RPMI7951 (cell line): ENCODE measurements at places on chromosomes 12 and 14.

- peak; percentile 61 for DNase-seq
These were observed 92.7 kb upstream of the DNM1L start for GRCh38 chr12:32586390-32586789.

- no peak for DNase-seq
These were observed 191.9 kb downstream of the STXBP6 start for GRCh38 chr14:24858052-24858451.

GRCh38 chr14:94904636-94905035 lies 134.7 kb upstream of the GSC start:
- peak; percentile 3 for DNase-seq

GRCh38 chr14:36512585-36513003 lies 7.4 kb downstream of the NKX2-1 start:
- DNase-seq: no peak

DNA sequence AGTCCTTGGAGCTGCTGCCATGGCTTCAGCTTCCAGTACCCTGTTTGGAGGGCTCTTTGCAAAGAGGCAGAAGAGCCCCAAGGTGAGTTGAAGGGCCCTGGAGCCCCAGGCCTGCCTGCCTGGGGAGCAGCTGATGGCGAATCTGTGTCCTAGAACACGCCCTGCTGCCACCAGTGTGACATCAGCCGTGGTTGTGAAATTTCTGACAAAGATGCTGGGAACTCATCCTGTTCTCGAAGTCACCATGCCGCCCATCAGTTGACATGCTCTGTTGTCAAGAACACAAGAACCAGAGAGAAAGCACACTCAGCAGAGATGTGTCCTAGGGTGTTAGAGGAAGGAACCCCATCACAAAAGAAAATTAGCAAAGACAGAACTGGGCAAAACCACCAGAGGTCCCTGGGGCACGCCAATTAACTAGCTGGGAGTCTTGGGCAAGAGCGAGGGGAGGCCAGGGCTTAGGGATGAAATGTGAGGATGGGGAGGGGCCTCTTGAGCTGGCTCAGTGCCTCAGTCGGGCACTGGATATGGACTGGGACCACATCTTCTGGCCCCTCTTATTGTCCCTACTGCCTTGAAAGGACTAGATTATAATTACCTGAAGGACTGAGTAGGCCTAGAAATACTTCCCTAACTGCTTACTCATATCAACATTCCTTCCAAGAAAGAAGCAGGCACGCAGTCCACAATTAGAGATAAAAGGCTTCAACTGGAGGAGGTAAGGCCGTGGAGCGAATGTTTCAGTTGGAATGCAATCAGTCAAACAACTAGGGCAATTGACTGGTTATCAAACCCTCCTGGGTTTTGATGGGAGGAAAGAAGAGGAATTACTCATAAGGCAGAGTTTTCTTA lies 163.1 kb downstream of the CACNA1C start:
- DNase-seq: no peak

DNA sequence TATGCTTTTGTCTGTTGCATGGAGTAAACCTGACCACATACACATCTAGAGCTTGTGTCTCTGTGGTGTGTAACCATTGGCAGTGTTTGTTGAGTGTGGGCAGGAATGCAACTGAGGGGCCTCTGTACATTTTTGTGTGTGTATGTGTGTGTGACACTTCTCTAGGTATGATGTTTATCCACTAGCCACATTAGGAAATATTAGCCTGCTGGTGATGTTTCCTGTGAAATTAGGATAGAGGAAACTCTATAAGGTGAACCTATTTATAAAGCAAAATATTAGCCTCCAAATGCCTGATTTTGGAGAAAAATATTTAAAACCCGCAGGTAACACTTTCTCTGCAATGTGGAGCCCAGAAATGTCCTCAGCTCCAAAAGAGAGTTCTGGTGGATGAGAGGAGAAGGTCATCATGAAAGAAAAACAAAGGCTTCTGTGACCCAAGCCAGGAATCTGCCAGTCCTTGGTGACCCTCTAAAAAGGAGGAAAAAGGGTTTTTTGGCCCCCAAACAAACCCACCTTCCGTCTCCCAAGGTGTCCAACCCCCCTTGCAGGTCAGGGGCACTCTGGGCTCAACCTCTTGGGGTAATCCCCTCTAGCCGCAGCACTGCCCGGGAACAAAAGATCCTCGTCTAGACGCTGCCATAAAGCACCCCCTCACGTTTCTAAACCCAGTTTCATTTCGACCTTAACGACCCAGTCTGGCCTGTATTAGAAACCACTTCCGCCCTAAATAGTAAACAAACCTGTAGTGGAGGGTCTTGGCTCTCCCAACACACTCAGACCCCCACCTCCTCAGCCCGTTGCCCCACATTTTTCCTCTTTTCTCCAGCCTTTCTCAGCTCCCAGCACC lies 3.1 kb upstream of the HOTAIR start:
- DNase-seq: no peak

DNA sequence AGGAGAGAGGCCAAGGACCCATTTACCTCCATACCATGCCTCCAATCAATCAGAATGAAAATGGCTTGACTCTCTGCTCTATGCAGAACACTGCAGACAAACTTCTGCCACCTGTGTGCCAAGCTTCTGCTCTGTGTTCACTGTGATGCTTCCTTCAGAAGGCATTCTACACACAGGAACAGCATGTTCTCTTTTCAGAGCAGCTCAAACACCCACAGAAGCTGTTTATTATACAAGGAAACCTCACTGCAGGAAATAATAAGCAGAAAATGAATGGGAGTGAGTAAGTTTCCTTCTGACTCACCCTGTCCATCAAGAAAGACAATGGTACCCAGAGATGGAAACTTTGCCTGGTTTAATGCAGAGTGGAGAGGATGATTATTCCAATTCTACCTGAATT lies 2.4 kb upstream of the ESR2 start:
- peak; percentile 14 for DNase-seq

DNA sequence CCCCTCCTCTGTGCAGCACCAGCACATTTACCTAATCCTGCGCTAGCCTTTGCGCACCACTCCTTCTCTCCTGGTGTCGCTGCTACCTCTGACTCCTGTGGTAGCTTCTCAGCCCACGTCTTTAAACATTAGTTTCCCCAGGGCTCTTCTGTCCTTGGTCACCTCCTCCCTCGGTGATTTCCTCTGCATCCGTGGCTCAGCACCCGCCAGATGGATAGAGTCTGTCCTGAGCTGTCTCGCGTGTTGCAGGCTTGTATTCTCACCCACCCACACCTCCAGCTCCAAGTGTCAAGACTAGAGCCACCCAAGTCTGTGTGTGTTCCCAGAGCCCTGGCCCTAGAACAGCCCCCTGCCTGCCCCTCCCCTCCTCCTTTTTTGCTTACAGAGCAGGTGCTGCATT lies 83.2 kb downstream of the EML1 start:
- no peak for DNase-seq

GRCh38 chr12:116735951-116736599 lies 1.8 kb downstream of the SPRING1 start:
- DNase-seq: no peak

- DNase-seq: no peak
These were observed 41.4 kb downstream of the DYRK4 start for GRCh38 chr12:4603421-4603820.

- no peak for DNase-seq
These were observed 9.1 kb downstream of the MYRFL start for GRCh38 chr12:69834147-69834546.

GRCh38 chr14:106094654-106095189 lies 568.3 kb downstream of the TMEM121 start:
- DNase-seq: no peak

GRCh38 chr14:51869411-51870100 lies 9.1 kb downstream of the GNG2 start:
- DNase-seq: peak; percentile 53

- no peak for DNase-seq
These were observed 128.5 kb downstream of the SLC15A5 start for GRCh38 chr12:16148938-16149337.

- peak; percentile 21 for DNase-seq
These were observed 9.8 kb downstream of the CPNE6 start for GRCh38 chr14:24080888-24081738.

DNA sequence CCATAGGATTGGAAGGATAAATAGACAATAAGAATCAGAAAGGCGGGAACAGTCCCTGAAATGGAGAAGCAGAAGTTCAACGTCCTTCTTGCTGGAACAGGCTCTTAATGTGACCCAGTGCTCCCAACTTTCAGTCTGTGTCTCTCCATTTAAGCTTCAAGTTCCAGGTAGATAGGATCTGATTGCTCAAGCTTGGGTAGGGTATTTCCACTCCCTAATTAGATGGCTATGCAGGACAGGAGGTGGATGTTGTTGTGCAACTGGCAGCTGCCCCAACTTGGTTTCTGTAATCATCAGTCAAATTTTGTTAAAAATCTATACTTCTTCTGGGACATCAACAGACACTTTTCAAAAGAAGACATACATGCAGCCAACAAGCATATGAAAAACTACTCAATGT lies 266.2 kb downstream of the C12orf75 start:
- no peak for DNase-seq

GRCh38 chr12:77992760-77993159 lies 162.1 kb downstream of the NAV3 start:
- DNase-seq: peak; percentile 2

- no peak for DNase-seq
These were observed 317.6 kb downstream of the DPF3 start for GRCh38 chr14:72576258-72576657.

DNA sequence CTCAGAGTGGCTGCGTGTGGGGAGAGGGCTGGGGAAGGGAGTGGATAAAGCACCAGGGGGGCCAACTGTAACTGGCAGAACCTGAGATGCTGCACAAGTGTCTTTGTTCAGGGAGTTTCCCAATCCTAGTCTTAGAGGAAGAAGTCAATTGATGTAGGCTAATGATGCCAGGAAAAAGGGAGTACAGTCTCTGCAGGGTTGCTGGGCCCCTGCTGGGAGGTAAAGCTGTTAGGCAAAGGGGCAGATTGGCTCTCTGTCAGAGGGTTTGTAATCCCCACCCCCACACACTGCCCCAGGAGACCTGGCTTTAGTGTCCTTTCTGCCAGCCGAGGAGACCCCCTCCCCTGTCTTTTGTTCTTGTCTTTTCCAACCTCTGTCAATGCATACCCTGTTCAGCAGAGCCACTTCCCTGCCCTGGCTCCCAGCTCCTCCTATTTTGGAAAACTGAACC lies 178.4 kb downstream of the KCNA5 start:
- DNase-seq: no peak

- DNase-seq: peak; percentile 86
These were observed 48.1 kb upstream of the BICDL1 start for GRCh38 chr12:119940897-119941296.

- no peak for DNase-seq
These were observed 15.0 kb downstream of the SSH1 start for GRCh38 chr12:108842361-108842760.
